ENCODE measurements at places on chromosomes 1 and 21. TPM values are rescaled to one million over a fixed set of nuclear protein-coding genes. Genes with fewer than 3 reads are reported as not detected.

- no peaks in the 10 kb centered on the region for H3K36me3 ChIP-seq
- H3K4me3 ChIP-seq: no peak overlapping the region
- no peaks in the 10 kb centered on the region for H3K27me3 ChIP-seq
Measured at GRCh38 chr1:117788014-117788413, 141.4 kb downstream of the GDAP2 start.

MX2 gene
- total RNA-seq: 49.0 TPM

DNA sequence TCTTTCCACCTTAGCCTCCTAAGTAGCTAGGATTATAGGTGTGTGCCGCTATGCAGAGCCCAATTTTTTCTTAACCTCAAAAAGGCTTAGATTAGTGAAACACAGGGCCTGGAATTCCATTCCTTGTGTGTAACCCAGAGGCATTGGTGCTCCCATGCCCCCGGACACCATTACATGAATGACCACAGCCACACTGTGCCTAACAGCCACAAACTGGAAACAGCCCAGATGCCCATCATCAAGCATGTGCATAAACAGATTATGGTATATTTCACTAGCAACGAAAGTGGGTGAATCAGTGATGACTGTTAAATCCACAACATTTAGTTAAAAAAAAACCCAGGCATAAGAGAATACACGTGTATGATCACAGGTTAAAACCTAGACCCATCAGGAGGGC lies 24.4 kb downstream of the ADAM30 start:
- H3K4me3 ChIP-seq: no peak overlapping the region
- no peak for DNase-seq
- no peaks in the 10 kb centered on the region for H3K4me1 ChIP-seq
- H3K27me3 ChIP-seq: no peaks in the 10 kb centered on the region
- H3K27ac ChIP-seq: no peak overlapping the region

BTBD8 gene
- total RNA-seq: 0.27 TPM

IVL gene
- 12.1 TPM for total RNA-seq

LCE2B gene
- not detected for total RNA-seq

DNA sequence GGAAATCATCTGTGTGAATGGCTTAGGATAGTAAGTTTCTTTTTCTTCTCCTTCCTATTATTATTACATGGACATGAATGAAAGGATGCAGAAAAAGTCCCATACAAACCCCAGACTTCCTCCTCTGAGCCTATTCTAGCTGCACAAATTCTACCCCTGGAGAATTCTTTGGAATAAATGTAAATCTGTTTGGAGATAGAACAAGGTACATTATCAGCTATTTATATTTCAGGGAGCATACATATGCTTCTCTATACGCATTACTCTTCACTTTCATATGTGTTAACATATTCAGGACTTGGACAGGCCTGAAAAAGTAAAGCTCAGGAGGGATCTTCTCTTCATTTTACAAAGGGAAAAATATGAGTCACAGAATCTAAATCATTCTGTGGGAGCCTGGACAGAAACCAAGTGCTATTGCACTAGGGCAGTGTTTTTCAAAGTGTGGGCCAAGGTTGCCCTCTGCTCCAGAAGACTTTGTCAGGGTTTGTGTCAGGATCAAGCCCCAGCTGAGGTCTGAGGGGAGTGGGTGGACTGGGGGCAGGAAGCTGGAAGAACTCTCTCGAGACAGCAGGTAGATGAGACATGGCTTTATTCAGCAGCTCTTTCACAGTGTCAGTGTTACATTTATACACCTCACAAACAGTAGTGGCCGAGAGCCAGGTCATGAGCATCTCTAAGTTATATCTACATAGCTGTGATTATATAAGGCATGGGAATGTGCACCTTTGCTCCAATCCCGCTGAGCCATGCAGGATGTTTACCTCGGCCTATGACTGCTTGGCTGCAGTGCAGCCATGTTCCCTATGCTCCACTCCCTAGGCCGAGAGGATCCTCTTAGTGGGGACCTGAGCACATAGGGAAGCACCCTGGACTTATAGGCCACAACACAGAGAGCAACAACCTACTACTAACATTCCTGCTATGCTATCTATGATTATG lies 114.3 kb downstream of the GDAP2 start:
- no peaks in the 10 kb centered on the region for H3K36me3 ChIP-seq
- no peaks in the 10 kb centered on the region for H3K27me3 ChIP-seq
- no peaks in the 10 kb centered on the region for H3K4me1 ChIP-seq
- no peak for DNase-seq
- H3K27ac ChIP-seq: no peak overlapping the region

DNA sequence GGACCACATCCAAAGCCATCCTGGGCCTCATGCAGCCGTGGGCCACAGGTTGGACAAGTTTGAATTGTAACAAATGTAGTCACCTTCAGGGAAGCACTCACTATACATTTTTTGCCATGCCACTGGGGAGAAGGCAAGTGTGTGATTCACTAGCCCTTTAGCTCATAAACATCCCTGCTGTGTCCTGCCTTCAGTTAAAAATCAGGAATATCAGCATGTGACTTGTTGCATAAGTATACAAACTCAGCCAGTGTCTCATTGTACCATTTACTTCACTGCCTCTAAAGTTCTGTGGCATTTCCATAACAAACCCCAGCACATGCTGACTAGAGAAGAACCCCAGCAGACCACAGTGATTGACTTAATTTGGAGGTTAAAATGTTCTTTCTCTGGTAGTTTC lies 142.0 kb upstream of the C1orf105 start:
- no peak for DNase-seq
- H3K27ac ChIP-seq: no peak overlapping the region
- no peaks in the 10 kb centered on the region for H3K36me3 ChIP-seq
- no peak overlapping the region for H3K4me3 ChIP-seq

GRCh38 chr1:107003972-107004371 lies 52.5 kb upstream of the PRMT6 start:
- no peak overlapping the region for H3K4me3 ChIP-seq
- H3K36me3 ChIP-seq: no peaks in the 10 kb centered on the region
- no peak for DNase-seq
- no peak overlapping the region for H3K27ac ChIP-seq
- H3K4me1 ChIP-seq: no peaks in the 10 kb centered on the region
